ENCODE measurements at places on chromosomes 2 and 18. TPM values are rescaled to one million over a fixed set of nuclear protein-coding genes. Genes with fewer than 3 reads are reported as not detected.

IL37 gene
- not detected for total RNA-seq

VSNL1 gene
- 6.1 TPM for total RNA-seq

SERPINB2 gene
- not detected for total RNA-seq

GAREM1 gene
- 8.7 TPM for total RNA-seq

MTCL1 gene
- total RNA-seq = 100 TPM

ARL5A gene
- 30.3 TPM for total RNA-seq

PDK1 gene
- 22.0 TPM for total RNA-seq

PXDN gene
- total RNA-seq = 226 TPM

ABCA12 gene
- total RNA-seq = 0.37 TPM

CDK5R2 gene
- total RNA-seq = 46.1 TPM

- peak overlapping the region; percentile 19 for H3K27ac ChIP-seq
- H3K4me1 ChIP-seq = peaks cover 18% of the 10 kb centered on the region
- H3K36me3 ChIP-seq = no peaks in the 10 kb centered on the region
Measured at GRCh38 chr2:1450915-1451314, 37.7 kb downstream of the TPO start.

GRCh38 chr18:22485808-22486244 lies 68.1 kb upstream of the CTAGE1 start:
- no peaks in the 10 kb centered on the region for H3K27me3 ChIP-seq
- no peak overlapping the region for H3K27ac ChIP-seq
- no peaks in the 10 kb centered on the region for H3K4me1 ChIP-seq
- DNase-seq = no peak
- no peak overlapping the region for H3K4me3 ChIP-seq
- H3K36me3 ChIP-seq = no peaks in the 10 kb centered on the region

- no peaks in the 10 kb centered on the region for H3K4me1 ChIP-seq
- no peak overlapping the region for H3K27ac ChIP-seq
- DNase-seq = no peak
- H3K4me3 ChIP-seq = no peak overlapping the region
- H3K27me3 ChIP-seq = peaks cover 2% of the 10 kb centered on the region
Measured at GRCh38 chr2:203898657-203899056, 31.1 kb downstream of the CTLA4 start.

- H3K4me1 ChIP-seq = no peaks in the 10 kb centered on the region
- no peaks in the 10 kb centered on the region for H3K36me3 ChIP-seq
- H3K4me3 ChIP-seq = no peak overlapping the region
Measured at GRCh38 chr2:123953846-123954245, 71.2 kb upstream of the CNTNAP5 start.

DNA sequence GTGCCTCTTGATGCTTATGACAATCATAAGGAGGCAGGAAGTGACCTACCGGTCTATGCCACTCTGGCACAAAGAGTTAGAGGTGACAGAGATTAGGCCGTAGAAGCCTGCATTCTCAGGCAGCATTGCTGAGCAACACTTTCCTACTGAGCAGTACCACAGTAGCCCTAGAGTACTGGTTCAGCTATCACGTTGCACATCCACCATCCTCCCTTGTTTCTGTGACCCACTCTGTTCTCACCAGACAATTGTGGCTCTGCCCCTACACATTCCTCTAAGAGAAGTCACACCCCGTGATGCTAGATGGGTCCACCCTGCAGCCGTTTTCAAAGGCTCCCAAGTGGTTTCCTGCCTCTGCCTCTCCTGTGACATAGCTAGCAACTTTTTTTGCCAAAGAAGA lies 22.6 kb upstream of the SUCLG1 start:
- H3K4me3 ChIP-seq = no peak overlapping the region
- DNase-seq = no peak
- H3K4me1 ChIP-seq = no peaks in the 10 kb centered on the region
- no peaks in the 10 kb centered on the region for H3K27me3 ChIP-seq

DNA sequence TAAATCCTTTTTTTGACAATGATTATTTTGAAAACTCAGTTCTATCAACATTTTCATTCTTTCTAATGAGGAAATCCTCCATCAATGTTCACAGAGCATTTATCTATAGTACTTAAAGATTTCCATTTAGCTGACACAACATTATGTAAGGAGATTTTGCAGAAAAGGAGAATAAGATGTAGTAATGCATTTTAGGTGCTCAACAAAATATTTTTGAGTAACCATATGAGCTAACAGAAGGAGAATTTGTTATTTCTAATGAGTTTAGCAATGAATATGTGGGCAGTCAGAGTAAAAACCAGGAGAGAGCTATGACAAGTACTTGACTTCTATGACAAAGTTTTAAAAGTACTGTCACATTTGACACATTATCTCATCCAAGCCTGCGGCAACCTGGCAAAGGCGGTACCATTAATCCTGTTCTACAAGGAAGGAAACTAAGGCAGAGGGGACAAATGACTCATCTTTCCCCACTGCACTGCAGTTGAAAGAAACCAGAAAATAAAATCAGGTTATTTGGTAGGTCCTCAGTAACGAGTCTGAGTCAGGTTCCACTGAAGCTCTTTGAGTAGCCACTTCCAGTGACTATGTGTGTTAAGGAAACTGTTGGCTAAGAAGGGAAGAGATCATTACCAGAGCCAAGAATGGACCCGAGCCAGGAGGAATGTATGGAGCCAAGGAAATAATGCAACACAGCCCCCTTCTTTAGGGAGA lies 134.1 kb upstream of the ITGB6 start:
- H3K27ac ChIP-seq = no peak overlapping the region
- H3K27me3 ChIP-seq = peaks cover 4% of the 10 kb centered on the region
- no peak overlapping the region for H3K4me3 ChIP-seq
- H3K4me1 ChIP-seq = peaks cover 27% of the 10 kb centered on the region

GRCh38 chr2:84306361-84306760 lies 152.7 kb downstream of the SUCLG1 start:
- H3K27me3 ChIP-seq = peaks cover 4% of the 10 kb centered on the region
- H3K36me3 ChIP-seq = peaks cover 31% of the 10 kb centered on the region
- peak; percentile 28 for DNase-seq
- H3K4me1 ChIP-seq = peaks cover 18% of the 10 kb centered on the region

DNA sequence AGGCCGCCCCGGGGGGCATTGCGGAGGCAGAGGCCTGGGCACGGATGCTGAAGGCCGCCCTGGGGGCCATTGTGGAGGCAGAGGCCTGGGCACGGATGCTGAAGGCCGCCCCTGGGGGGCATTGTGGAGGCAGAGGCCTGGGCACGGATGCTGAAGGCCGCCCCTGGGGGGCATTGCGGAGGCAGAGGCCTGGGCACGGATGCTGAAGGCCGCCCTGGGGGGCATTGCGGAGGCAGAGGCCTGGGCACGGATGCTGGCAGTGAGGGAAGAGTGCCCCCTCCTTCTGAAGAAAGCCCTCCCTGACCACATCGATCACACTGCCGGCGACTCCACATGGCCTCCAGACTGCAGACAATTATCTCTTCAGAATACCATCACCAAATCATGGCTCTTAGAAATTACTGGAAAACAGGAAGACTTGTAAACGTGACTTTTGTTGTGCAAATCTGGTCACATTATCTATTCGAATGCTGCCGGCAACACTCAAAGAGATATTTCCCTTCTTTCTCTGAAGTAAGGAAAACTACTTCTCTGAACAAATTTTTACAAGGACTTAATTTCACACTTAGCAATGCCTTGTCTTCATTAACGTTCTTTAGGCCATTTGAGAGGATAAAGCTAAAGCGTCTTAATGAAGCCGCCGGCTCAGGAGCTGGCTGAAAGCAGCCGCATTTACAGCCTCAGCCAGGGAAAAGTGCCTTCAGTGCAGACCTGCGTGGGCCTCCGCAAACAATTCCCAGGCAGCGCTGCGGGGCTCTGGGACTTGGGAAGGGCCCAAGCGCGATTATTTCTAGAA lies 18.1 kb upstream of the SNTG2 start:
- peaks cover 3% of the 10 kb centered on the region for H3K4me1 ChIP-seq
- H3K27ac ChIP-seq = no peak overlapping the region
- H3K36me3 ChIP-seq = peaks cover 8% of the 10 kb centered on the region
- DNase-seq = no peak
- H3K4me3 ChIP-seq = no peak overlapping the region

GRCh38 chr2:170694316-170694715 lies 20.8 kb upstream of the SP5 start:
- H3K27ac ChIP-seq = no peak overlapping the region
- no peak for DNase-seq
- peaks cover 5% of the 10 kb centered on the region for H3K4me1 ChIP-seq

GRCh38 chr2:237618449-237618848 lies 8.9 kb upstream of the LRRFIP1 start:
- peaks cover 3% of the 10 kb centered on the region for H3K27me3 ChIP-seq
- DNase-seq = no peak
- H3K36me3 ChIP-seq = no peaks in the 10 kb centered on the region
- H3K27ac ChIP-seq = no peak overlapping the region
- H3K4me3 ChIP-seq = no peak overlapping the region
- H3K4me1 ChIP-seq = peaks cover 8% of the 10 kb centered on the region

DNA sequence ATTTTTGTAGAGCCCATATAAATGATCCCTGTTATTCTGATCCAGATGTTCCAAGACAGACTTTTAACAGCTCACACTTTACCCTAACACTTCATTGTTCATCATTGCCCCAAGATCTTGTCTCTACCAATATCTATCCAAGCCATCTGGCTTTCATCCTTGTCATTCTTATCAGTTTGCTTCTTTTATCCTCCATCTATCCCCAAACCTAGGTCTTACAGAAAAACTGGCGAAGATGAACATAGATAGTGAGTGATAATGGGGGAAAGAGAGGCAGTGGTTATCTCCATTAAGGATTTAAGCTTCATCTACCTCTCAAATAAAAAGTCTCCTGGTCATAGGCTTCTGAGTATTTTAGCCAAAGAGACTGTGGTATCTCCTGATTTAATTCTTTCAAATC lies 89.5 kb downstream of the DHRS9 start:
- H3K4me1 ChIP-seq = peaks cover 2% of the 10 kb centered on the region
- no peak overlapping the region for H3K4me3 ChIP-seq
- no peak for DNase-seq
- no peaks in the 10 kb centered on the region for H3K27me3 ChIP-seq

- H3K4me3 ChIP-seq = peak overlapping the region; percentile 91
- peaks cover 6% of the 10 kb centered on the region for H3K27me3 ChIP-seq
- H3K4me1 ChIP-seq = peaks cover 49% of the 10 kb centered on the region
- DNase-seq = peak; percentile 91
- peaks cover 7% of the 10 kb centered on the region for H3K36me3 ChIP-seq
Measured at GRCh38 chr2:9630117-9630735, 571 bp downstream of the YWHAQ start.
